GM06990 (cell line): ENCODE measurements at places on chromosomes 3 and 15.
A peak's percentile ranks its signal among the peaks of the same experiment; 100 is the strongest.

- no peak for DNase-seq
Observed at GRCh38 chr3:193564012-193564411, 9.3 kb upstream of the ATP13A4 start.

DNA sequence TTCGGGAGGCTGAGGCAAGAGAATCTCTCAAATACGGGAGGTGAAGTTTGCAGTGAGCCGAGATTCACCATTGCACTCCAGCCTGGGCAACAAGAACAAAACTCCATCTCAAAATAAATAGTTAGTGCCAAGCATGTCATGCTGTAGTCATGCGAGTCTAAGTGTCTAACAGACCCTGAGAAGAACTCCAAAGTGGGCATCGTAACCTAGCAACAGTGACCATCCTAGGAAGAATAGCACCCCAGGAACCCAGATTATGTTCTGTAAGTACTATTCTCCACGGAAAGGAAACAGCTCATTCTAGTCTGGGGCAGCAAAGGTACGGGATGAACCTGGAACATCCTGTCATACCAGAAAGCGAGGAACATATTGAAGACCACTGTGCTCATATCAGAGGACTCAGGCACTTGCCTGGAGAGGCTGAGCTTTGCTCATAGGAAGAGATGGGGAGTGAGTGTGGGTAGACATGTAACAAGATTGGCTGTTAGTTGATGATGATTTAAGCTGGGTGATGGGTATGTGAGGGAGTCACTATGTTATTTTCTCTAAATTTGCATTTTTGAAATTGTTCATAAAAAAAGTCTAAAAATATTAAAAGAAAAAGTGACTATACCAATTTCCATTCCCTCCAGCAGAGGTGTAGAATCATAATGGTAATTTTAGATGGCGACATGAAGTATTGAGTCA, 31.7 kb downstream of the BCL2L10 start:
- DNase-seq = no peak

- DNase-seq = peak; percentile 33
Observed at GRCh38 chr3:186225603-186226002, 116.7 kb upstream of the ETV5 start.

DNA sequence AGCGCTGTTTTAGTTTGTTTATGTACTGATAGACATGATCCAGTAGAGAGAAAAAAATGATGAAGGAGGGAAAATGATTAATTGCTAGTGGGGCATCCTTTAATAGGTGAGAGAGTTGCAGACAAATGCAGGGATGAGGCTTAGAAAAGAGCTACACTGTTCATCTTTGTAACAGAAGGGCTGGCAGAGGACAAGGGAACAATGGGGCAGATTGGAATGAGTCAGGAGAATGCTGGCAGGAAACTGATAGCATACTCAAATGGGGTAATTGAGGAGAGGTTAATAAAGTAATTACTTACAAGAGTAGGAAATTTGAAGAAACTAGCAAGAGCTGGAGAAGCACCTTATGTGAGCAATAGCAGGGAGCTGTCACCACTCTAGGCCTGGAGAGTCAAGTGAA, 170.9 kb downstream of the OXSM start:
- DNase-seq = no peak

DNA sequence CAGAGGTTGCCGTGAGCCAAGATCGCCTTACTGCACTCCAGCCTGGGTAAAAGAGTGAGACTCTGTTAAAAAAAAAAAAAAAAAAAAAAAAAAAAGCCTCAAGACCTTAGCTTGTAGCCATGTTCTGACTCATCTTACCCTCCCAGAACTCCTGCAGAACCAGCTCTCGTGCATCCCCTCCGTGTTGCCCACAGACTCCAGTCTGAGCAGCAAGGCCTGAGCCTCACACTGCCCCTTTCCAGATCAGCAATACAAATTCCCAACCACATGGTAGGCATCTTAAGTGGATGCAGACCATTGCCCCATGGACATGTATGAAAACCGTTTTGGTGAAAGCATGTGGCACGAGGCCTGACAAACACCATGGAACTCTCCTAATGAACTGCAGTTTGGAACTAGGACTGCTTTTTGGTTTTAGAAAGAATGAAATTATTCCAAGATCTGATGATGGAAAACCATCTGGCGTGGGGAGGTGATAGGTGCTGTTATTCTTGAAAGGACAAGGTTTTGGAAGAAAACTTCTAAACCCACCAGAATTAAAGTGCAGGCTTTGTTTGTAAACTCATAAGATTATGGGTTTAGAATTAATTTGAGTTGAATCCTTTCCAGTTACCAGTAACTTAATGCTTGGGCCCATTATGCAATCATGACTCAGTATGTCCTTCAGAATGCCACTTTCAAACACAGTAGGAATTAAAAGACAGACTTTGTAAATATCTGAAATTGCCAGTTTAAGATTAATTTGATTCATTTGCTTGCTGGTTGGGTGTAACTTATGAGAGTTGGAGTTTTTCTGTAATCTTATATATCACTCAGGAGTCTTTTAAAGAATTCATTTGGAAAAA, 163.7 kb upstream of the LRTM1 start:
- no peak for DNase-seq

DNA sequence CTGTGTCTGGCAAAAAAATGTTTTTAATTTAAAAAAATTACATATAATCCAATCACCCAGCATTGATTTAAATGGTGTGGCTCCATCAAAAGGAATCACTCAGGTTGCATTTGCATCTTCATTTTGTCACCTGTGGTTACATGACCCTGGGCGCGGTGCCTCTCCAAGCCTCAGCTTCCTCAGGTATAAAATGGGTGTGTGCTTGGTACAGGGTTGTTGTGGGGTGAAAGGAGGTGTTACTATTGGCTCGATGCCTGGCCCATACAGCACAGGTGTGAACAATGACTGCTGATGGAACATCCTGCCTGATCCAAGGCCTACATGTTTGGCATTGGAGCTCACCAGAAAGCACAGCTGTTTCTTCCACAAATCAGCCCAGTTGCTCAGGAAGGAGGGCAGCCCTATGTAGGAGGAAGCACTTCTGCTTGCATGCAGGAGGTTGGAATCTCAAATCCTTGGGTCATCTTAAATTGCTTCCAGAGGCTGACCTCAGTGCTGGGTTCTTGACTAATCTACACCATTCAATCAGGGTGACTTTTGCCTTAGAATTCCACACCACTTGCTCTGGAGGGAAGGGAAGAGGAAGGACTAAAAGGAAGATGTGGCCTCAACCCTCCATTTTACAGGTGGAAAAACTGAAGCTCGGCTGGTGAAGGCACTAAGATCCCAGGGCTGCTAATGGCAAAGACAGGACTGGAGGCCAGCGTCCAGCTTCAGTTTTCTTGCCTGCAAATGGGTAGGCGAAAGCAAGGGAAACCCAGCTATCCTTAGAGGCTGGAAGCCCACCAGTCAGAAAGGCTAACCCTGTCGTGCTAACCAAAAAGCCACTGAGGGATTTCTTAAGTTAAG, 31.7 kb downstream of the BHLHE40 start:
- DNase-seq = no peak

- peak; percentile 18 for DNase-seq
Observed at GRCh38 chr3:10551821-10552630, 46.6 kb upstream of the ATP2B2 start.

GRCh38 chr3:113266738-113267137, 55.4 kb downstream of the BOC start:
- no peak for DNase-seq

DNA sequence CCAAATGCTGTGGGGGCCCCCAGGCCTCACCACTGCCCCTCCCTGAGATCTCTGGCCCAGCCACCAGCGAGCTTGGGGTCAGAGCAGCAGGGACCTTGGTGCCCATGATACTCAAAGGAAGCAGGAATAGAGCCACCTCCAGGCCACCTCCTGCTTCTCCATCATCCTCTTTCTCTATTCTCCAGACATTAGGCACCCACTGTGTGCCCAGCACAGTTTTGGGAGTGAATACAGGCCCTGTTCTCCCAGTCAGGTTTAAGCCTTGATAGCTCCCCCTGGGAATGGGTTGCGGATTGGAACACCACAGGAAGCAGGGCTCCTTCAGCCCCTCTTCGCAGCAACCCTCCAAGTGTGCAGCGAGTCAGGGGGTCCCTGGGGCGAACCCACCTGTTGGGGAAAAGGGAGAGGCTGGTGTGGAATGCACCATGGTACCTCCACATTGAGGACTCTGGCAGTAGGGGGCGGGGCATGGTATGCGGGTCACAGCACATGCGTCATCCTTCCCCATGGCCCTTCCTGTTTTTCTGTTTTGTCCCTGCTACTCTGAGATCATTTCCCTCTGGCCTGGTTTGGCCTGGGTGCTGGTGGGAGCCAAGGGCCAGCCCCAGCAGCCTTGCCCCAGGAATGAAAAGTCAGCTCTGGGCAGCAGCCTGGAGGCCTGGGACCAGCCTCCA, 14.2 kb upstream of the SEMA3B start:
- no peak for DNase-seq

DNA sequence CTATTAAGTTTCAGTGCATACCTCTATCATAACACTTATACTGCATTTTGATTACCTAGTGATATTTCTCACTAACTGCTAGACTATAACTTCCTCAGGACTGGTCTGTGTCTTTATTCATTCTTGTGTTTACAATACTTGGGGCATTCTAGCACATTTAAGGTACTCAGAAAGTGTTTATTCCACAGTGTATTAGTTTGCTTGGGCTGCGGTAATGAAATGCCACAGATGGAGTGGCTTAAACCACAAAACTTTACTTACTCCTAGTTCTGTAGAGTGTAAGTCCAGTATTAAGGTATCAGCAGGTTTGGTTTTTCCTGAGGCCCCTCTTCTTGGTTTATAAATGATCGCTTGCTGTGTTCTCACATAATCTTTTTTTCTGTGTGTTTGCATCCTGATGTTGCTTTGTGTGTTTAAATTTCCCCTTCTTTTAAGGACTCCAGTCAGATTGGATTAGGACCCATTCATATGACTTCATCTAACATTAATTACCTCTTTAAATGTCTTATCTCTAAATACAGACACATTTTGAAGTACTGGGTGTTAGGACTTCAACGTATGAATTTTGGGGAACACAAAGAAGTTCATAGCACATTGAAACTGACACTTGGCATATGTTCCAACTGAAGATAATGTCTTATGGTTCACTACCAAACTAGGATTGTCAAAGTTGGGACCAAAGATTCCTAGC, 23.9 kb downstream of the RNF111 start:
- no peak for DNase-seq

DNA sequence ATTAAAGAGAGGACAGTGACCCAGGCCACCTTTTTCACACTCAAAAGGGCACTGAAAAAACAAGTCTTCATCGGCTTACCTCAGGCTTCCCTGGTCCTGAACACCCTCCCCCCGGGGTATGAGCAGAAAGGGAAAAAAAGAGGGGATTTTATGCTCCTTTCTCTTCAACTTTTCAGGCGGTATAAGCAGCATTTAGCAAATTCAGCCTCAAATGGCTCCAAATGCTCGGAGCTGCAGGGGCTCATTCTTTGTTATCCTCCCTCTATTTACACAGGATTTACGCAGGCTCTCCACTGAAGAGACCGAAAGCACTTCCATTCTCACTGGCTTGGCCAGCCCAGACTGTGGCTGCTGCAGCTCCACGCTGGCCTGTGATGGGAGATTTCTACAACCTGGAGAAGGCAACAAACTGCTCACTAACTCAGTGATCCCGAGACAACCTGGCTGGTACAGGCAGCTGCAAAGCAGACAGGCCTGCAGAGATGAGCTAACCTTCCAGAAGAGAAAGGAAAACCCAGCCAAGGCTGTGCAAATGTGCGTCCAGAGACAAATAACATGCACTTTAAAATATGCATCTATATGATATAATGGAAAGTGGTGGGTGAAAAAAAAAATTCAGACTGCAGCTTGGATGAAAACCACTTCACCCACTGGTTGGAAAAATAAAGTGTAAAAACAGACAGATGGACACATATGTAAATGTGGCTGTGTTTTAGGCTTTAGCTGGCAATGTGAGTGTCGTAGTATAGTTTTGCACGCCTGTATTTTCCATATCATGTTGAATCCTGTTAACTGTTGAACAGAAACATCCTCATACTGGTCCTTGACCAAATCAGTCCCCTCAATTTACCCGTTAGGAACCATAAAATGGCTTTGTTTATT, 54.2 kb downstream of the MEIS2 start:
- no peak for DNase-seq

GRCh38 chr3:2158828-2159227, 60.2 kb downstream of the CNTN4 start:
- no peak for DNase-seq

- no peak for DNase-seq
Observed at GRCh38 chr3:183360971-183361624, 67.3 kb downstream of the MCF2L2 start.

- DNase-seq = no peak
Observed at GRCh38 chr3:152037953-152038352, 164.5 kb downstream of the SUCNR1 start.

DNA sequence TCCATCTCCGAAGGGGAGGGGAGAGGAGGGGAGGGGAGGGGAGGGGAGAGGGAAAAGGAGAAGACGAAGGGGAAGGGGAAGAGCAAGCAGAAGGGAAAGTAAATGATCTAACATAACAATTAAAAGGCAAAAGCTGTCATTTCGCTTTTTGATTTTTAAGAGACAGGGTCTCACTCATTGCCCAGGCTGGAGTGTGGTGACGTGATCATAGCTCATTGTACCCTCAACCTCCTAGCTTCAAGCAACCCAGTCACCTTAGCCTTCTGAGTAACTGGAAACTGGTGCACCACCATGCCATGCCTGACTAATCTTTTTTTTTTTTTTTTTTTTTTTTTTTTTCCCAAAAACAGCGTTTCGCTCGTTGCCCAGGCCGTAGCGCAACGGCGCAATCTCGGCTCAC, 22.6 kb downstream of the ADAM10 start:
- no peak for DNase-seq

GRCh38 chr15:41838400-41838897, at the start of gene PLA2G4B:
PLA2G4B (plus strand) TSS chr15:41838847; CDS start chr15:41838914, 67 bp downstream.
- DNase-seq = no peak

- no peak for DNase-seq
Observed at GRCh38 chr3:138118612-138119422, 3.4 kb upstream of the DZIP1L start.

DNA sequence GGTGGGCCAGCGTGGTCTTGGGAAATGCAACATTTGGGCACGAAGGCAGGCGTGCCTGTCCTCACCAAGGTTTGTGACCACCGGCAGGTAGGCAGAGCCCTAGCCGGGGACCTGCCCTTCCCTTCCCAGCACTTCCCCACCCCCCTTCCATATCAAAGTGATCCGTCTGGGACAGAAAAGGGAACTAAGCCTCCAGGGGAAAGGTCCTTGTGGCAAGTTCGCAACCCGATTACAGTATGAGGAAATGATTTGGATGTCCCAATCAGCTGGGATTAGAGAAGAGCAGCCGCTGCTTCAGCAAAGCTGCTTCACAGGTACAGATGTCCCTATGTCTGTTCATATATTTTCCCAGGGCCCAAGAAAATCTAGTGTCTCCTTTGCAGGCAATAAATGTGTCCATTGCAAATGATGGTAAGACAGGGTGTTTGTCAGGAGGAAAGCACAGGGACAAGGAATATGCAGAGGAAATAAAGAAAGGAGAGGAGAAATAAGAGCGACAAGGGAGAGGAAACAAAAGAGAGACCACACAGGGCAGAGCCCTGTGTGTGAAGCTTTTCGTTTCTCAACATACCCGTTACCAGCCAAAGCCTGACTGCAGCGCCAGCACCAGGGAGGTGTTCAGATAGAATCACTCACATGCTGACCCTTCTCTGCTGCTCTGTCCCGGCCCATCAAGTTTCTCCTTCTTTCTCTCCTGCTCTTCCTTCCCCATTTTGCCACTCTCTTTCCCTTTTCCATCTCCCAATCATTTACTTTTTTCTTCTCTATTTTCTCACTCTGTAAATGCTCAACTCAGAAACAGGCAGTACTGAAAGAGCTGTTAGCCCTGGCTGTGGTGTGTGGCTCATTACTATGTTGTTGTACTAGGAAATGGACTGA, 17.4 kb upstream of the SECISBP2L start:
- DNase-seq = no peak

GRCh38 chr3:123147754-123148535, 53.8 kb upstream of the SEC22A start:
- DNase-seq = no peak
